ENCODE measurements at places on chromosomes 11 and 22. TPM values are rescaled to one million over a fixed set of nuclear protein-coding genes. Genes with fewer than 3 reads are reported as not detected.
A peak's percentile ranks its signal among the peaks of the same experiment; 100 is the strongest.

DNA sequence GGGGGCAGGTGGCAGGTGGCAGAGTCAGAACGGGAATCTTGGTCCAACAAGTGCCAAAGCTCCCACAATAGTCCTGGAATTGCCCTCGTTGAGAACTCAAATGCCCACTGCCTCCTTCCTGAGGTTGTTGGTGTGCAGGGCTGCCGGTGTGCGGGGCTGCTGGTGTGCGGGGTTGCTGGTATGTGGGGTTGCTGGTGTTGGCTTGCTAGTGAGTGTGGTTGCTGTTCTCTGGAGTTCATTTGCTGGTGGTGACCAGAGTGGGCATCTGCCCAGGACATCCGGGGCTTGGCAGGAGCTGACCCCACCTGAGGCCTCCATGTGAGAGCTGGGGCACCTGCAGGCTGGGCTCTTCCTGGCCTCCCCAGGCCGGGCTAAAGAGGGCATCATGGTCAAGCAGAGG lies 14.0 kb upstream of the MPPED1 start:
- no peak overlapping the region for H3K4me3 ChIP-seq
- no peak for DNase-seq
- H3K36me3 ChIP-seq, result no peaks in the 10 kb centered on the region

The SYT13 gene
- total RNA-seq, result not detected

- H3K4me1 ChIP-seq, result no peaks in the 10 kb centered on the region
- no peak overlapping the region for H3K27ac ChIP-seq
- no peaks in the 10 kb centered on the region for H3K27me3 ChIP-seq
- peak; percentile 36 for DNase-seq
Measured at GRCh38 chr11:6022956-6023355, 7.6 kb downstream of the OR56A1 start.

DNA sequence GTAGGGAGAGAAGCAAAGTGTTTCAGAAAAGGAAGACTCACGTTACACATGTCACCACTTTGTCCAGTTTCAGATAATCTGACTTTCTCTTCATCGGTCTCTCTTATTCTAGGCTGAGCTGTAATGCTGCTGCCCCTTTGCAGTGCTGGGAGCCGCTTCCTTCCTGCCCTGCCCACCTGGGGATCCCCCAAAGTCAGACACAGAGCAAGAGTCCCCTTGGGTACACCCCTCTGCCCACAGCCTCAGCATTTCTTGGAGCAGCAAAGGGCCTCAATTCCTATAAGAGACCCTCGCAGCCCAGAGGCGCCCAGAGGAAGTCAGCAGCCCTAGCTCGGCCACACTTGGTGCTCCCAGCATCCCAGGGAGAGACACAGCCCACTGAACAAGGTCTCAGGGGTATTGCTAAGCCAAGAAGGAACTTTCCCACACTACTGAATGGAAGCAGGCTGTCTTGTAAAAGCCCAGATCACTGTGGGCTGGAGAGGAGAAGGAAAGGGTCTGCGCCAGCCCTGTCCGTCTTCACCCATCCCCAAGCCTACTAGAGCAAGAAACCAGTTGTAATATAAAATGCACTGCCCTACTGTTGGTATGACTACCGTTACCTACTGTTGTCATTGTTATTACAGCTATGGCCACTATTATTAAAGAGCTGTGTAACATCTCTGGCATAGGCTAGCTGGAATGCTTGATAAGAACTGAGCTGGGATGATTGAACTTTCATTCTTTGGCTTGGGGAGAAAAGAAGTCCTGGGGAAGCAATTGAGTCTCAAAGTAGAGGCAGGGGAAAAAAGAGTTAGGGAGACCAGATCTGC lies 31.2 kb upstream of the SMIM35 start:
- no peak overlapping the region for H3K4me3 ChIP-seq
- H3K36me3 ChIP-seq, result no peaks in the 10 kb centered on the region
- DNase-seq, result no peak
- H3K4me1 ChIP-seq, result no peaks in the 10 kb centered on the region

The PHETA2 gene
- 10.5 TPM for total RNA-seq

The TBCEL gene
- 23.4 TPM for total RNA-seq

GRCh38 chr11:62105667-62106191 lies 18.1 kb upstream of the INCENP start:
- no peaks in the 10 kb centered on the region for H3K36me3 ChIP-seq
- H3K4me1 ChIP-seq, result peaks cover 45% of the 10 kb centered on the region
- peak; percentile 32 for DNase-seq
- H3K27me3 ChIP-seq, result no peaks in the 10 kb centered on the region
- peak overlapping the region; percentile 90 for H3K27ac ChIP-seq
- H3K4me3 ChIP-seq, result peak overlapping the region; percentile 88

The APOL4 gene
- not detected for total RNA-seq

DNA sequence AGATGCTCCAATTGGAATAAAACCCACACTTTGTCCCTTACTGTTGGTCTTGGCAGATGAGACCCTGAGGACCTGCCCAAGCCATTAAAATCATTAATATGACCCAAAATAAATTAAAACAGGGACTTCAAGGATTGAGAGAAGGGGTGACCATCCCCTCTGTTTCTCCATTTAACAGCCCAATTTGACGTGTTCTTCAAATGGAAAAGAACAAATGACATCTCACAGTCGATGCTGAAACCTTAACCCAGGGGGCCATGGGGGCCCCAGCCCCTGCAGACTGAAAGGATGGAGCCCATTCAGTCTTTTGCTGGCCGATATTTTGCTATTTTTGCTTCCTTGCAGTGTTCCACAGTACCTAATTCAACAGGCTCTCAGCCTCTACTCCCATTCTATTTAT lies 20.5 kb downstream of the ZNF74 start:
- H3K36me3 ChIP-seq, result no peaks in the 10 kb centered on the region
- peaks cover 6% of the 10 kb centered on the region for H3K4me1 ChIP-seq

DNA sequence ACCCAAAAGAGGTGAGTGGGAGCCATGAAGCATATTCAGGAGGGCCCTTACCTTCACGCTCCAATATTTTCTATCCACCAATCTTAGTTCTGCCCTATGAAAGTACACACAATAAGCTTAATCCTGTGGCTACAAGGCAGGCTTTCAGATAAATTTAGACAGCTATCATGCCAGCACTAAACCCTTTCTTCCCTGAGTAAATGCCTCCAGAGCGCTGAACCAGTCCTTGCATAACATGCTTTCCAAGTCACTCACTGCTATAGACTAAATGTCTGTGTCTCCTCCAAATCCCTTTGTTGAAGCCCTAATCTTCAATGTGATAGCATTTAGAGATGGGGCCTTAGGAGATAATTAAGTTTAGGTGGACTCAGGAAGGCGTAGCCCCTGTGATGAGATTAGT lies 50.3 kb upstream of the FIBIN start:
- peaks cover 12% of the 10 kb centered on the region for H3K36me3 ChIP-seq
- H3K27ac ChIP-seq, result no peak overlapping the region
- no peaks in the 10 kb centered on the region for H3K27me3 ChIP-seq
- H3K4me1 ChIP-seq, result peaks cover 51% of the 10 kb centered on the region

DNA sequence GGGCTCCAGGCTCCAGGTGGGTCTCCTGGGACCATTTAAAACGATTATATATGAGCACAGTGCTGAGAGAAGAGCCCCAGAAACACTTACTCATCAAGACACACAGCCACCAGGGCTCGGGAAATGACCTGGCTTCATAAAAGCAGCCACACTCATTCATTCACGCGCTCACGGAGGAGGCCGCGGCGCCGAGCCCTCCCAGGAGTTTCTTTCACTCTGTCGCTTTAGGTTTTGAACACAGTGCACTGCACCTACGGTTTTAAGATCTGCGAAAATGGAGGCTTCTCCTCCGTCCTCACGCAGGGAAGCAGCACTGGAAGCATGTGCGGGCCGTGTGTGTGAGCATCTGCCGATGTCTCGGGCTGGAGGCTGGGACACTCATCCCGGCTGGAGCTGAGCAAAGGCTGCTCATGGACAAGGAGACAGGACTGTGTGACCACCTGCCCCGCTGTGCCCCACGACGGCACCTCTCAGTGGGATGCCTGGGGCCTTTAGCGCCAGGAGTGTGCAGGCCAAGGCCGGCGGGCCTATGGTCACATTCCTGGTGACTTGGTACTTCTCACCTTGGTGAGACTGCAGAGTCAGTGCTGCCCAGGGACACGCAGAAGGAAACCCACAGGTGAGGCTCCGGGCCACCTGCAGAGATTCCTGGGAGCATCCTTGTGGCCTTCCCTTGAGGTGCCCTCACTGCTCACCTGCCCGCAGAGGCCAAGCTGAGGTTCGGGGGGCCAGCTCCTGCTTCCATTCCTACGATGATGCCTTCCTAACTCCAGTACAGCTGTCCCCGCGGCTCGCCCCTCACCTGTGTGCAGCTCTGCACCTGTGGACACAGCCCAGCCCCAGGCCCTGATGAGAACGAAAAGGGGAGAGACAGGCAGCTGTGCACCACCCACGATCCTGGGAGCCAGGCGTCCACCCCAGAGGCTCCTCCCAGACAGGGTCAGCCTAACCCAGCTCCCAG lies 872.0 kb downstream of the BRD1 start:
- H3K27ac ChIP-seq, result no peak overlapping the region
- no peaks in the 10 kb centered on the region for H3K27me3 ChIP-seq
- DNase-seq, result no peak
- H3K36me3 ChIP-seq, result peaks cover 19% of the 10 kb centered on the region
- no peak overlapping the region for H3K4me3 ChIP-seq

DNA sequence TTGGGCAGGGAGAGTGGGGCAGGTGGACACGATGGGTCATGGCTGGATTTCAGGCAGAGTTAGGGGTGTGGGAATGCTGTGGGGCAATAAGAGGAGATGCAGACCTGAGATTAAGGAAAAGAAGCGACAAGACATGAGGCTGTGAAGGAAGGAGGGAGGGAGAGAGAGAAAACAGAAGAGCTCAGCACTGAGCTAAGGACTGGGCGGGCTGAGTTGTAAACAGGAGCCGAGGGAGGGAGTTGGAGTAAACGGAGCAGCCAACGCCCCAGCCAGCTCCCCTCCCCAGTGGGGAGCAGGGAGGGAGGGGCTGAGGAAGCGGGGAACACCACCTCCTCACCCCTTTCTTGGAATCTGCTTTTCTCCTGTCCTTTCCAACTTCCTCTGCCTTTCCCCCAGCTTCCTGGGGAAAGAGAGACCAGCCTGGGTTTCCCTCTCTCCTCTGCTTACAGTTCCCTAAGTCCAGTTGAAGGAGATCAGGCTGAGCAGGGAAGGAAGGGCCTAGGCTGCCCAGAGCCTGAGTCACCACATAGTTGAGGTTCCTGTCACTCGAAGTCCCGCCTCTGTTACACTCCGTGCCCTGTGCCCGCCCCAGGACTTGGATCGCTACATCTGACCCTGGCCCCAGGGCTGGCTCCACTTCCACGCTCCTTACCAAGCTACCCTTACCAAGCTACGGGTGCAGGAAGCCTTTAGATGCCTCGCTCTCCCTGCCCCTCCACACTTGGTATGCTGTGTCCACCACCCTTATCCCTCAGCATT lies 6.7 kb upstream of the AHNAK start:
- H3K4me1 ChIP-seq, result peaks cover 70% of the 10 kb centered on the region
- peak; percentile 97 for DNase-seq
- peaks cover 7% of the 10 kb centered on the region for H3K36me3 ChIP-seq

DNA sequence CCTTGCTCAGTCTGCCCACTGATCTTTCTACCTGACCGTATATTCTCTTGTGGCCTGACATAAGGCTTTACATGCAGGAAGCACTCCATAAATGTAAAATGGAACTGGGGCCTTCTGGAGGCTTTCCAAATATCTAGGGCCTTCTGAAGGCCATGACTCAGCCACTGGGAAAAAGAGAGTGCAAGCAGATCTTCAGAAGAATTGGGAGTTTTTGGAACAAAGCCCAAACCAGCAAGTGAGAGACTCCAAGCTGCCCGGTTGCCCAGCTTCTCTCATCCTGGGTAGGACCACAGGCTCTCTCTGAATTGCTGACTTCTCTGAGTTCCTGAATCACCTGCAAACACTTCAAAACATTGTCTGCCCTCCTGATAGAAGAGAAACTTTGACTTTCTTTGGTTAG lies 107.9 kb upstream of the BMAL1 start:
- peaks cover 11% of the 10 kb centered on the region for H3K27me3 ChIP-seq
- no peaks in the 10 kb centered on the region for H3K36me3 ChIP-seq
- no peak overlapping the region for H3K4me3 ChIP-seq
- peaks cover 21% of the 10 kb centered on the region for H3K4me1 ChIP-seq

DNA sequence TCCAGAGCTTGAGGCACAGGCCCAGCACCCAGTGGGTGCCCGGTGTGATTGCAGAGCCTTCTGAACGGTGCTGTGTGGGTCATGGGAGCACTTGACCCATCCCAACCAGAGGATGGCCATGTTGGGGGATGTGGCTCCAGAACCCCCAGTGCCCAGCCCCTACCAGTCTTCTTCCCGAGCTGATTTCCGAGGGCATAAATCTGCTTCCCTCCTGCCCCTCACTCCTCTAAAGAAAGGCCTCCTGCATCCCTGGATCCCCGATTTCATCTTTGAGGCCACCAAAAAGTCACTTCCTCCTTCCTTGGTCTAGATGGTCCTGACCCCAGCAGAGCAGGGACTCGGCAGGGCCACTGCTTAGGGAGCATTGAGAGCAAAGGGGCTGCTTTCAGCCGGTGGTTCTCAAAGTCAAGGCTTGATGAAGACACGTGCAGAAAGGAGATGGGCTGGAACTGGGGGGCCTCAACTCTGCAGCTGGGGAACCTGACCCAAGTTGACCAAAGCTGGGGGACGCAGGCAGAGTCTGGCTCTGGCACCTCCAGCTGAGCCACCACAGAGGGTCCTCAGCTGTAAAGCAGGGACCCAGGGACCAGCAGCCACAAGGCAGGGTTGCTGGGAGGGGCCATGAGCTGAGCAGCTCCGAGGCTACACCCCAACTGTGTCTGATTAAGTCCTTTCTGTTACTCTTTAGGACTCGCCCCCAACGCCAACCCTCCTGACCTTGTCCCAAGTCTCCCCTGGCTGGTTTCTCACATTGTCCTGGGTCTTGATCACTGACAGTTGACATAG lies 56.6 kb downstream of the LINC01488 start:
- peaks cover 2% of the 10 kb centered on the region for H3K27me3 ChIP-seq
- no peak for DNase-seq
- H3K36me3 ChIP-seq, result no peaks in the 10 kb centered on the region
- no peak overlapping the region for H3K4me3 ChIP-seq
- H3K4me1 ChIP-seq, result peaks cover 26% of the 10 kb centered on the region

DNA sequence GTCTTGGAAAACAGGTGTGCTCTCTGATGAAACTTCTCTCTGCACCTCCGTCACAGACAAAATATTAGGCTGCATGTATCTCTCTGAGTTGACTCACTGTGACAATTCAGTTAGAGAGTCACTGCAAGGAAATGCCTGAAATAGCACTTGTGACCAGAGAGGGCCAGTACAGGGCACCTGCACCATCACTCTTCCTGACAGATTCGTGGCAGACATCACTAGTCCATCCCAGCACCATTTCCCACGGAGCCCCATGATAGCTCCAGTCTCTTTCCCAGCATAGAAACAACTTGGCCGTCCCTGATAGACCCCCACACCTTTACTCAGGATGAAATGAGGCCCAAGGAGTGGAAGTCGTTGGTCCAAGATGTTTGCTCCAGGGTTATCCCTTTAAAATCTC lies 73.3 kb upstream of the ISX start:
- no peak overlapping the region for H3K4me3 ChIP-seq
- H3K36me3 ChIP-seq, result no peaks in the 10 kb centered on the region
- no peaks in the 10 kb centered on the region for H3K4me1 ChIP-seq

The DDI1 gene
- total RNA-seq, result not detected

The SPTBN2 gene
- total RNA-seq, result 0.13 TPM

GRCh38 chr22:45917146-45917545 lies 59.8 kb downstream of the WNT7B start:
- H3K27ac ChIP-seq, result no peak overlapping the region
- H3K4me3 ChIP-seq, result no peak overlapping the region
- H3K27me3 ChIP-seq, result peaks cover 8% of the 10 kb centered on the region
- no peaks in the 10 kb centered on the region for H3K4me1 ChIP-seq

The LRRC74B gene
- total RNA-seq, result not detected
